ENCODE measurements at places on chromosomes 7 and 10.

- DNase-seq = no peak
Measured at GRCh38 chr10:79224263-79224949, 122.9 kb upstream of the PPIF start.

DNA sequence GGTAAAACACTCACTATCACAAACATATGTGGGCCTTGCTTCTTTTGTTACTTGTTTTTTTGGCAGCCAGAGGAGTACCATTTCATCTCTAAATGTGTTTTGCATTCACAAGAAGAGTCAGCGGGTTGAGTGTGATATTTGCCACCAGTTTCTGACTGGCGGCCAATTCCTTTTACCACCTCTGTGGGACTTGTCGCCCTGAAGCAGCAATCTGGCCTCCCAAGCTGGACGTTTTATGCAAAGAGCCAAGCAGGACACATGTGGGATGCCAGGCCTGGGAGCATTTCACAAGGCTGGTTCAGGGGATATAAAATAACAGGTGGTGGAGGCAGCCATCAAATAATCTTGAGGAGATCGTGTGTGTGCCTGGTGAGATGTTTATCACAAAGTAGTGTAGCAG lies 61.8 kb upstream of the TRIL start:
- DNase-seq = no peak

GRCh38 chr7:74014931-74015330 lies 13.0 kb upstream of the ELN start:
- no peak for DNase-seq

- no peak for DNase-seq
Measured at GRCh38 chr10:43923328-43923727, 274.6 kb upstream of the ZNF32 start.

GRCh38 chr7:94888551-94888950 lies 18.8 kb upstream of the PPP1R9A start:
- no peak for DNase-seq

Measured in stimulated activated CD4-positive, alpha-beta T cell treated with anti-CD3 and anti-CD28 coated beads, Interleukin-15, amount 100 ng/mL, for 1 hour (primary cell).